ENCODE measurements at places on chromosomes 4 and X. TPM values are rescaled to one million over a fixed set of nuclear protein-coding genes. Genes with fewer than 3 reads are reported as not detected.

GRCh38 chrX:5936438-5936837 is 292.2 kb downstream of the NLGN4X start:
- no peak overlapping the region for H3K27ac ChIP-seq
- no peaks in the 10 kb centered on the region for H3K36me3 ChIP-seq
- no peaks in the 10 kb centered on the region for H3K4me1 ChIP-seq
- DNase-seq, result no peak

- H3K27ac ChIP-seq, result no peak overlapping the region
- H3K4me1 ChIP-seq, result no peaks in the 10 kb centered on the region
- no peak overlapping the region for H3K4me3 ChIP-seq
- H3K36me3 ChIP-seq, result no peaks in the 10 kb centered on the region
- no peaks in the 10 kb centered on the region for H3K27me3 ChIP-seq
These were observed 71.1 kb upstream of the SCOC start for GRCh38 chr4:140302151-140302859.

Gene RRH
- total RNA-seq, result not detected

Gene GCNA
- total RNA-seq, result 4.5 TPM

GRCh38 chrX:109880629-109881028 is 122.3 kb upstream of the TMEM164 start:
- no peak overlapping the region for H3K27ac ChIP-seq
- no peaks in the 10 kb centered on the region for H3K27me3 ChIP-seq
- no peaks in the 10 kb centered on the region for H3K4me1 ChIP-seq
- DNase-seq, result no peak
- no peak overlapping the region for H3K4me3 ChIP-seq

Gene ELF4
- 98.7 TPM for total RNA-seq

- H3K36me3 ChIP-seq, result no peaks in the 10 kb centered on the region
- no peaks in the 10 kb centered on the region for H3K4me1 ChIP-seq
- H3K27me3 ChIP-seq, result no peaks in the 10 kb centered on the region
- H3K27ac ChIP-seq, result no peak overlapping the region
- no peak for DNase-seq
- no peak overlapping the region for H3K4me3 ChIP-seq
These were observed 17.1 kb upstream of the MAP7D3 start for GRCh38 chrX:136268051-136269048.

GRCh38 chr4:169372791-169373190 is 102.0 kb upstream of the SH3RF1 start:
- no peaks in the 10 kb centered on the region for H3K36me3 ChIP-seq
- H3K27ac ChIP-seq, result no peak overlapping the region
- DNase-seq, result no peak

Gene DUX4
- not detected for total RNA-seq
